ENCODE measurements at places on chromosomes 16 and 17.

DNA sequence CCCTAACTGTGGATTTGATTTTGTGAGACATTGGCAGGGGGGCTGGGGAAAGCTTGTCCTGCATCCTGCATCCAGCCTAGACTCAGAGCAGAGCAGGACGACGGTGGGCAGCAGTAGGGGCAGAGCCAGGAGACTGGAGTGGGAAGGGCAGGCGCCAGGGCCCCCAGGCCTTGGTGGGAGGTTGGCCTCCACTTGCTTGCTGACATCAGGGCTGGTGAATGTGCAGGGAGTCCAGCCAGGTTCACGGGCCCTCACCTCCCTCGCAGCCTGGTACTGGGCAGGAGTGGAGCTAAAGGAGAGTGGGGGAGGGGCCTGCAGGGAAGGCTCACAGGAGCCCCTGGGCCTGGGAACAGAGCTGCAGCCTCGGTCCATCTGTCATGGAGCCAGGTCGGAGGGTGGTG lies 2.2 kb upstream of the SMTNL2 start:
- no peak for DNase-seq

- DNase-seq: no peak
Measured at GRCh38 chr16:46618516-46618915, 2.7 kb downstream of the SHCBP1 start.

- DNase-seq: no peak
Measured at GRCh38 chr16:57804111-57804837, 2.0 kb upstream of the KIFC3 start.

DNA sequence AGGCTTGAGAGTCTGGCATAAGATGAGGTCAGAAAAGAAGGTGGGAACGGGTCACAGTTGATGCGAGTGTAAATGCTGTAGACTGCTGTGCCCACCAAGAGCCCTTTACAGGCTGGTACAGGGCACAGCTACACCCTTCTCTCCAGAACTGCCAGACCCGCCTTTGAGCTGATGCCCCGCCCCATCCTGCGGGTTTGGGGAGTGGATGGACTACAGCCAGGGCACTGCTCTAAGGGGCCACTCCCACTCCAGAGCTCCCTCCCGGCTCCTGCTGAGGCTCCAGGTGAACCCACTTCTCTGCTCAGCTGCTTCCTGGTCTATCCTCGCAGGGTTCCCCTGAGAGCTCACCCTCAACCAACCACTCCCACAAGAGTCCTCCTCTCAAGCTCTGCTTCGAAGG lies 12.3 kb downstream of the MEIOB start:
- DNase-seq: no peak

- DNase-seq: no peak
Measured at GRCh38 chr17:81928544-81929252, 1.2 kb upstream of the MAFG start.

DNA sequence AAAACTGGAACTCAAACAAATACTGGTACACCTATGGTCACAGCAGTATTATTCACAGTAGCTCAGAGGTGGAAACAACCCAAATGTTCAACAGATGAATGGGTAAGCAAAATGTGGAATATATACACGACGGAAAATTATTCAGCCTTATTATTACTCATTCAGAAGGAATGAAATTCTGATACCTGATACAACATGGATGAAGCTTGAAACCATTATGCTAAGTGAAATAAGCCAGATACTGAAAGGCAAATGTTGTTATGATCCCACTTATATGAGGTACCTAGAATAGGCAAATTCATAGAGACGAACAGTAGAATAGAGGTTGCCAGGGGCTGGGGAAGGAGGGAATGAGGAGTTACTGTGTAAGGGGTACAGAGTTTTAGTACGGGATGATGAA lies 27.1 kb upstream of the MYLK3 start:
- DNase-seq: no peak

DNA sequence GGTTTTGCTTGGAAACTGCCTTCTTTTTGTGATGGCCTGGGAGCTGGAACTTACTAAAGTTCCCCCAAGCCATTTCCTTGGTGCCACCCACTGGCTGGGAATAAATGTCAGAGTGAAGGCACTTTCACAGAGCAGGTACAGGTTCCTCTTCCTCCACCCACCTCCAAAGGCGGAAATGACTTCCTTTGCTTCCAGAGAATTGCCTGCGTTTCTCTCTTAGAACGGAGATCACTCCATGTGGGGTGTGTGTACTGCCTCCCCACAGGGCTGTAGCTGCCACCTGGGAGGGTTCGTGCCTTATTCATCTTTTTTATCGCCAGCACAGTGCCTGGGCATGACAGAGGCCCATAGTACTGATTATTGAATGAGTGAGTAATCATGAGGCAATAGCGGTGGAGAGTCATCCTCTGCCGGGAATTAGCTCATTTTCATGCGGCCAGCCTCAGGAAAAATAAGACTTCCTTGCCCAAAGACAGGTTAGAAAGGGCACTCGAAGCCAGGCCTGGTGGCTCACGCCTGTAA lies 32.2 kb upstream of the HAS3 start:
- DNase-seq: no peak

DNA sequence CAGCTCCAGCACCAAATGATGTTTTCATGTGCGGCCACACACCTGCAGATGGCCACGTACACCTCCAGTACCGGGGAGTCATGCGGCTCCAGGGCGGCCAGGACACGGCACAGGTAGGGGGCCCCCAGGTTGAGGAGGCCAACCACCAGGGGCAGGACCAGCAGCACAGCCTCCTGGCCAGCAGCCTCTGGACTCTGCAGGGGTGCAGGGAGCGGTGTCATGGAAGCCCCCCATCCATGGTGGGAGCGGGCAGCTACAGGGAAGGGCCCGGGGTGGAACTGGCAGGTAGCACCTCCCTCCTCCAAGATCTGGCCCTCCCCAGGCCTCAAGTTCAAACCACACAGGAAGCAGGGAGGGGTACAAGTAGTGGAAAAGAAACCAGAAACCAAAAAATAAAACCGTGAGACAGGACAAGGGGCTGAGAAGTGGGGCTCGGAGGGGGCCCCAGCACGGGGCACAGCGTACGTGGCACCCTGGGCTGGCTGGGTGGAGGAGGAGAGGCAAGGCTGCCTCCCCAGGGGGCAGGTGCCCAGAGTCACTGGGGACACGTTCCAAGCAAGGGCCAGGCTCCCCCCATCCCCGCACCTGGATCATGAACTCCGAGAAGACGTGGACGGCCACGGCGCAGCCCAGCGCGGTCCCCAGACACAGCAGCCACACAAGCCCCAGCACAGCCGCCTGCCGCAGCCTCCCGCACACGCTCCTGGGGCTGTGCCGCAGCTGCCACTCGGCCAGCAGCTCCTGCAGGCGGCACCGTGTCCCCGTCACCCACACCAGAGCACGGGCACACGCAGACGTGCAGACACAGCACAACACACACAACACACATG lies 7.4 kb downstream of the TMC6 start:
- DNase-seq: no peak

- no peak for DNase-seq
Measured at GRCh38 chr17:69358688-69359596, 32.0 kb upstream of the ABCA5 start.

DNA sequence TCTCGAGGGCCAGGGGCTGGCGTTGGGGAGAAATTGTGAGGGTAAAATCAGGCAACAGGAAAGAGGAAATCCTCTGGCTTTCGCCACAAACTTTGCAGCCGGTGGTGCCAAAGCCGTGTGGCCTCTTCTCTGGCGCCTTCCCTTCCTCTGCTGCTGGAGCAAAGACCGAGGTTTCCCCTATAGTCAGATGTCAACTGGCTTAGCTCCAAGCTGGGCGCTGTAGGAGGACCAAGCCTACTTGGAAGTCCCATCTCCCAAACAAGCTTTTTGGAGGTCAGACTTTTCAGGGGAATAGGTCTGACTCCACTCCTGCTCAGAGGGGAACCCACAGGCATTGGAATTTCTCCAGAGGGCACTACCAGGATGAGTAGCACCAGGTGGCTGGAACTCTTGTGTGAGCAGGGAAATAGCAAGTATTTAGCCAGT lies 5.0 kb downstream of the IGFBP4 start:
- DNase-seq: no peak

- no peak for DNase-seq
Measured at GRCh38 chr17:49548506-49549310, 27.0 kb upstream of the NXPH3 start.

- no peak for DNase-seq
Measured at GRCh38 chr17:16439303-16439791, 24.0 kb downstream of the TRPV2 start.

GRCh38 chr16:3876695-3877094 lies 3.8 kb downstream of the CREBBP start:
- no peak for DNase-seq

DNA sequence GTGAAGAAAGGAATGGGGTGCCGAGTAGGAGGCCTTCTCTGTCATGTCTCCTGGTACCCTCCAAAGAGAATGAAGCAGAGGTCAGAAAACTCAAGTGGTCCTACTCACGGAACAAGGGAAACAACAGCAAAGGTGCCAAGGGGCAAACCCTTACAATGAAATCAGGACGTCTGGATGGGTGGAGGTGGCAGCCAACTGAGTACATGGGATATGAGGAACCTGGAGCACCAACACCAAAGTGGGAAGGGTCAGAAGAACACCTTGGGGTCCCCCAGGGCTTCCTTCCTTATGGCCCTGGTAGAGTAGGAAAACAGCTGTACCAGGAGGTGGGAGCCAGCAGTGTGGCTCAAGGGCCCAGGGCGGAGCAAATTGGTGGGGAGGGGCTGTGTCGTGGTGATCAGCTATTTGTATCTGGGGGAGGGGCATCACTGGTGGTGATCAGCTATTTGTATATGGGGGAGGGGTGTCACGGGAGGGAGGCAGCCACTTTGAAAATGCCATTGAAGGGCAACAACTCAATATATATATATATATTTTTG lies 643 bp downstream of the HIGD1B start:
- DNase-seq: no peak

DNA sequence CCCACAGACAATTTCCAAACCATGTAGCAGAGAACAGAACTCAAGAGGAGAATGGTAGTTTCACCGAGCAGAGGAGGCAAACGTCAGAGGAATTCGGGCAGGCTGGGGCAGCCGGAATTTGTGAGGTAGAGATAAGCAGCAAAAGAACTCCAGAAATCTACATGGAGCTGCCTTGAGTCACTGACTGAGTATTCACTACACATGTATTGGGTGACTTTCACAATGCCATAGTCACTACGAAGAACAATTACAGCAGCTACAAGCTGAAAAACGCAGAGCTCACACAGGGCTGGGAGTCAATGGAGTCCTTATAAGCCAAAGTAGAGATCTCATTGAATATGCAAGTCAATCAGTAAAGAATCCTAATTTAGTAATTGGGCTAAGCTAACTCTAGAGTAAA lies 13.4 kb downstream of the CMC2 start:
- no peak for DNase-seq

GRCh38 chr16:77876776-77877175 lies 88.4 kb downstream of the VAT1L start:
- DNase-seq: no peak

DNA sequence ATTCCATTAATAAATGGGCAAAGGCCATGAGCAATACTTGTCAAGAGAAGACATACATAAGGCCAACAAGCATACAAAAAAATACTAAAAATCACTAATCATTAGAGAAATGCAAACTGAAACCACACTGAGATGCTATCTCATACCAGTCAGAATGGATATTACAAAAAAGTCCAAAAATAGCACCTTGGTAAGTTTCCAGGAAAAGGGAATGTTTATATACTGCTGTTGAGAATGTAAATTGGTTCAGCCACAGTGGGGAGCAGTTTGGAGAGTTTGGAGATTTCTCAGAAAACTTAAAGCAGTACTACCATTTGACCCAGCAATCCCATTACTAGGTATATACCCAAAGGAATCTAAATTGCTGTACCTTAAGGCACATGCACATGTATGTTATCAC lies 467.7 kb downstream of the CDH11 start:
- DNase-seq: no peak

DNA sequence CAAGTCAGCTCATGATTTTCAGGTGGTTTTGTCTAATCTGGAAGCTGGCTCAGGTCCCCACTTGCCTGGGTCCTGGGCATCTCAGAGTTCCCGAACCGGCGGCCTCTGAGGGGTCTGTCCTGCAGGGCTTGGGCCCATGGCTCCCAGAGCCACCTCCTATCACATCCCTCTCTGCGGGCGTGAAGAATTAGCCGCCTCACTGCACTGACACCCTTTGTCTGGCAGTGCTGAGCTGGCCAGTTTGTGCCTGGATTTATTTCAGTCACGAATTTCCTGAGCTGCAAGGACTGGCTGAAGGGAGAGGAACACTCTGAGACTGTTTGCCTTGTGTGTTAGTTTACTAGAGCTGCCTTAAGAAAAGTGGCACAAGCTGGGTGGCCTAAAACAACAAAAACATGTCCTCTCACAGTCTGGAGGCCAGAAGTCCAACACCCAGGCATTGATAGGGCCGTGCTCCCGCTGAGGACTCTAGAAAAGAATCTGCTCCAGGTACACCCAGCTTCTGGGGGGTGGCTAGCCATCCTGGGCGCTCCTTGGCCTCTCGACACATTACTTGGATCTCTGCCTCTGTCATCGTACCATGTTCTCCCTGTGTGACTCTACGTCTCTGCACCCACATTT lies 217.5 kb upstream of the DYNLRB2 start:
- DNase-seq: no peak

GRCh38 chr17:45640141-45640850 lies 143.8 kb upstream of the CRHR1 start:
- peak; percentile 56 for DNase-seq

GRCh38 chr17:29291163-29291752 lies 2.7 kb downstream of the NUFIP2 start:
- no peak for DNase-seq

DNA sequence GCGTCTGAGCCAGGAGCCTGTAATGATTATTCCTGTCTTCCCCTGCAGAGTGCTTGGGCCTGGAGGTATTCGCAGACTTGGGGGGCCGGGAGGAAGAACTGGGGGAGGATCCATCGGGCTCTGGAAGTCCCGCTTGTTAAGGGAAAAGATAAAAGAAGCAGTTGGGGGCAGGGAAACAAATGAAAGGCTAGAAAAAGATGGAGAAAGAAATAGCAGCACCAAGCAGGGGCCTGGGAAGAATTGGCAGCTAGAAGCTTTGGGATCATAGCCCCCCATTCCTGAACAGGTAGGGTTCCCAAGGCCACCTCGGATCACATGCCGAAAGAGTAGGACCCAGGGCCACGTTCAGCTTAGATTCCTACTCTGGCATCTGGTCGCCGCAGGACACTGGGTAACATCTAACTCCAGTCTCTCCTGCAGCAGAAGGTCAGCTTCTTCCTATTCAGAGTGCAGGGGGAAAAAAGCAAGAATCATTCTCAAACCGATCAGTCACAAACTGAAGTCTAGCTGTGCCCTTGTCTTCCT lies 23.6 kb downstream of the ADAM11 start:
- no peak for DNase-seq

DNA sequence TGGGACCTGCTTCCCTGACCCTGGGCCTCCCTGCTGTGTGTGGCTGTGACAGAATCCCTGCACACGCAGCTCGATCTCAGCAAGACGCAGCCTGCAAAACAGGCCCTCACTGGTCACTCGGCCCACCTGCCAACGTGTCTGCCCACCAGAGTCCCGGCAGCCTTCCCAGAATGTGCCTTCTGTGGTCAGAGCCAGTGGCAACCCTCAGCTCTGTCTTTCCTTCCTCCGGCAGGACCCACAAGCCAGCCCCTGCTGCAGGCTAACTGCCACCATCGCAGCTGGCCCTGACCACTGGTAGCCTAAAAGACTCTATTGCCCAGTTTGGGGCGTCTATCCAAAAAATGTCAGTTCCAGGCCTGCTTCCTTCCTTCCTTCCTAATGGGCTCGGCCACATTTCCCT lies 83.2 kb downstream of the LITAF start:
- no peak for DNase-seq

GRCh38 chr16:71727551-71728324 lies 3.2 kb upstream of the PHLPP2 start:
- no peak for DNase-seq

- DNase-seq: no peak
Measured at GRCh38 chr17:2146132-2146871, 91.4 kb downstream of the HIC1 start.

Data from T-helper 1 cell (primary cell).